Stimulated activated effector memory CD8-positive, alpha-beta T cell treated with anti-CD3 and anti-CD28 coated beads, Interleukin-12 subunit alpha, Interleukin-12 subunit beta, amount 100 ng/mL, for 72 hours (primary cell): ENCODE measurements at places on chromosomes 7 and 10.

DNA sequence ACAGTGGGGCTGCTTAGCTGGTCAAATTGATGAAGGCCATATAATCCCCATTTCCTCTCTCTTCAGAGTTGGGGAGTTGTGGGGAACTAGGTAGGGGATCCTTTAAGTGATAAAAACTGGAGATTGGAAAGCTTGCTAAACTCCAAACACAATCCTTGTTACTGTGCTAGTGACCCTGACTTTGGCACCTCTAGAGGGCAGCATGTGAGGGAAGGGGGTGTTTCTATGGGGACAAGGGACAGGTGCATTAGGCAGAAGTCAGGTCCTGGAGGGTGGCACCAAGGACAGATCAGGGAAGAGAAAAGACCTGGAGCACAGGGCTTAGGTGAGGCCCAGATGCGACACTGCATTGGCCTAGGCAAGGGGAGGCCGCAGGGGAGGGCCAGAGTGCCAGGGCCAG lies 66.9 kb downstream of the CDHR3 start:
- DNase-seq = no peak

- no peak for DNase-seq
Measured at GRCh38 chr10:95312257-95312656, 21.5 kb upstream of the PDLIM1 start.

DNA sequence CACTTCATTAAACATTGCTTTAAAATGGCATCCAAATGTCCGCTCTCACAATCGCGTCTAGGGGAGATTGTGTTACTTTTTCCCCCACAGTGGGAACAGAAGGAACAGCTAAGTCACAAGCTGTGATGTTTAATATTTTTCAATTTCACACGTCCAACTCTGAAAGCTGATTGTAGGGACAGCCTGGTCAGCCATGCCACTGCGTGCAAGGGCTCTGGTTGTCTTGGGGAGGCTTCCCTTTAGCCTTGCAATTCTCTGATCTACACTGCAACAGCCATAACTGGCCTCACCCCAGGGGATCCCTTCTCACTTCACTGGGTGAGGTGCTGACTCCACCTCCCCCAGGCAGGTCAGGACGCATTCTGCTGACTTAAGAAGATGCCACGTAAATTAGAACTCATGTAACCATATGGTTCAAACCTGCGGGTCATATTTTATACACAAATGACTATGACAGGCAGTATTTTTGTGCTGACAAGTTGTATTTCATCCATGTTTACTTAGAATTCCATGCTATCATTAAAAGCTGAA lies 425.2 kb upstream of the NFE2L3 start:
- DNase-seq = no peak

GRCh38 chr10:35384265-35384868 lies 48.1 kb downstream of the CCNY start:
- no peak for DNase-seq

GRCh38 chr7:713488-714230 lies 12.8 kb upstream of the DNAAF5 start:
- DNase-seq = no peak

DNA sequence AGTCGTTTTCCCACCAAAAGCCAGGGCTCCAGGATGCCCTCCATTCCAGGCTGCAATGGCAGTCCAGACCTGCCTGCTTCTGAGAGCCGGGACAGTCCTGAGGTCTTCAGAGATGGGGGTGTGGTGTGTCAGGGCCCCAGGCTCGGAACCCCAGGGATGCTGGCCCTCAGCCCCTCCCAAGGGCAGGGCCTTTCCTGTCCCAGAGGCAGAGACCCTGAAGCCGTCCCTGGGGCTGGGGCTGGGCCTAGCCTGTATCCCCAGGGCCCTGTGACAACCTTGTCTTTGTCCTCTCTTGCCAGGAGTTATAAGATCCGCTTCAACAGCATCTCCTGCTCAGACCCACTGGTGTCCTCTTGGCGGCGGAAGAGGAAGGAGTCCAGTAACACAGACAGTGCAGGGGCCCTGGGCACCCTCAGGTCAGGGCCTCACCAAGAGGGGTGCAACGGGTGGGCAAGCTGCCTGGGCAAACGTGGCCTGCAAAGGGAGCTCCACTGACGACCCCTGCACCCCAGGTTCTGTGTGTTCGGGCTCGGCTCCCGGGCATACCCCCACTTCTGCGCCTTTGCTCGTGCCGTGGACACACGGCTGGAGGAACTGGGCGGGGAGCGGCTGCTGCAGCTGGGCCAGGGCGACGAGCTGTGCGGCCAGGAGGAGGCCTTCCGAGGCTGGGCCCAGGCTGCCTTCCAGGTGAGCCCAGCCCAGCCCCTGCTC lies 15.9 kb downstream of the NOS3 start:
- no peak for DNase-seq

GRCh38 chr10:61098966-61099365 lies 155.0 kb upstream of the RHOBTB1 start:
- DNase-seq = no peak

- DNase-seq = no peak
Measured at GRCh38 chr10:93346108-93346507, 136.0 kb downstream of the MYOF start.

GRCh38 chr10:119737823-119738222 lies 12.0 kb downstream of the INPP5F start:
- no peak for DNase-seq

DNA sequence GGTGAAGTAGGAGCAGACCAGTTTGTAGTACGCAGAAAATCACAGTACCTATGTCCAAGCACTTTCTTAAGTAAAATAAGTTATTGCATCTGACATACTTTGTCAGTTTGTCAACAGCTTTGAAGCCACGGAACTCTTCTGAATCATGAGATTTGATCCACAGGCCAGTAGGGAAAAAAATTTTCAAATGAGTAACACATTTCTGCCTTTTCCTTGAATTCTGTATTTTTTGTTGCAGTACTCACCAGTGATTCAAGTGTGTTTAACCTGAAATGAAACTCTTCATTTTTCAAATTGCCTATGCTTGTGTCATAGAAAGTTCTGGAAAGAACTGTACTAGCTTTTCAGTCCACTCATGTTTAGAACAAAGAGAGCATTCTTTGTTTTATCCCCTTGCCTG lies 337.7 kb downstream of the GATA3 start:
- no peak for DNase-seq

- no peak for DNase-seq
Measured at GRCh38 chr7:77540402-77540822, 3.3 kb downstream of the PTPN12 start.

DNA sequence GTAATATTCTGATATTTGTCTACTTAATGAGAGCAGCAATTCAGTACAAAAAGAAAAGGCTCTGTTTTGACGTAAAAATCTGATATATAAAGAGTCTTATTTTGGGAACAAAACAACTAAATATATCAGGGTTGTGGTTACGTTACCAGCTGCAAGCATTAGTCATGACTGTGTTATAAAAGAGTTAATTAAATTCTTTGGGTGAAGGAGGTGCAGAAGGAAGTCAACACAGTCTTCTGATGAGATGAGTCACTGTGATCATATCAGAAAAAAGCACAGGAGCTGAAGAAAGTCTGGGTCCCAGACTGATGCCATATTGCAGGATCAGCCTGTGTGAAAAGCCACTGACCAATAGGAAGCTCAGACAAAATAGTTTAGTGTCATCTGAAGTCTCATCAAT lies 234.3 kb upstream of the TEX47 start:
- no peak for DNase-seq

GRCh38 chr7:27183682-27184336 lies 1.2 kb downstream of the HOXA11 start:
- DNase-seq = no peak

DNA sequence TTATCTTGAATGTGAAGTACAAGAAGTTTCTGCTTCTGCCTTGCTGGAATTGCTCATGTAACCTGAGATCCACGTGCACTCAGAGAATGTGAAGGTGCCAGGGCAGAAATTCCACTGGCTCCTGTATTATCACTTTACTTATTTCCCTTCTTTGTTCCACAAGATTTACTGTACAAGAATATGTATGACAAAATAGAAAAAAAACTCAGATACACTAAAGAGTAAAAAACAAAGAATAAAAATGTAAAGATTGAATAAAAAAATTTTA lies 43.0 kb downstream of the PLCE1 start:
- DNase-seq = no peak

DNA sequence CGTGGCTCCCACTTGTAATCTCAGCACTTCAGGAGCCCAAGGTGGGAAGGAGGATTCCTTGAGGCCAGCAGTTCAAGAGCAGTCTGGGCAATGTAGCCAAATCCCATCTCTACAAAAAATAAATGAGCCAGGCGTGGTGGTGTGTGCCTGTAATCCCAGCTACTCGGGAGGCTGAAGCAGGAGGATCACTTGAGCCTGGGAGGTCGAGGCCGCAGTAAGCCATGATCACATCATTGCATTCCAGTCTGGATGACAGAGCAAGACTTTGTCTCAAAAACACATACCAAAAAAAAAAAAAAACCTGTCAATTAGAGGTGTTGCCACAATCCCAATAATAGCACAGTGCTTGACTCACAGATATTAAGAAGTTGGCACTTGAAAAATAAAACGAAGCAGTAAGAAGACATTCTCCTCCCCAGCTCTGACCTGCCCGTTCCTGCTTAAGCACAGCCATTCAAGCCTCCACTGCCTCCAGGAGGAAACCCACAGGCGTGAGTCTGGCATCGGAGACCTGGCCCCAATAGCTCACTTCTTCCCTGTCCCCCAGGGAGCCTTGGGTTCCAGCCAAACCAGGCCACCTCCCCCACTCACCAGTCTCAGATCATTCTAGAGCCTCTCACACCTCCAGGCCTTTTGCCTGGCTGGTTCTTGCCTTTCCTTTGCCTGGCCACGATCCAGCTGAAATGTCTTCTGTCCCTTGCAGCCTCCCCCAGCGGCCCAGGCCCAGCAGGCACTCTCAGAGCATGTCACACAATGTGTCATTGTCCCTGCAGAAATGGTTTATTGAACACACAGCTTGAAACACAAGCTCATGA lies 45.3 kb upstream of the GTF2I start:
- no peak for DNase-seq

DNA sequence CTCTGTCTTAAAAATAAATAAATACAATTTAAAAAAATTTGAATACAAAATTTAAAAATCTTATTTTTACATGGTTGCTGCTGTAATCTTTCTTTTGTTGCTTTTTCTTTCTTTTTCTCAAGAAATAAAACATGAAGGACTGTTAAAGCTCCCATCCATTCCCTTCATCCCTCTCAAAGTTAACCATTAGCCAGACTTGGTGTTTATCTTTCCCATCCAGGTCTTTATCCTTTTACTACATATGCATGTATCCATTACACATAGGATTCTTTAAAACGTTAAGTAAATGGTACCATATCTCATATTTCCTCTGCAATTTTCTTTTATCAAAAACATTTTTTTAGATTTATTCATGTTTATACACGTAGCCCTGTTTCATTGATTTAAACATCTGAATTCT lies 70.1 kb downstream of the CREB3L2 start:
- DNase-seq = no peak

DNA sequence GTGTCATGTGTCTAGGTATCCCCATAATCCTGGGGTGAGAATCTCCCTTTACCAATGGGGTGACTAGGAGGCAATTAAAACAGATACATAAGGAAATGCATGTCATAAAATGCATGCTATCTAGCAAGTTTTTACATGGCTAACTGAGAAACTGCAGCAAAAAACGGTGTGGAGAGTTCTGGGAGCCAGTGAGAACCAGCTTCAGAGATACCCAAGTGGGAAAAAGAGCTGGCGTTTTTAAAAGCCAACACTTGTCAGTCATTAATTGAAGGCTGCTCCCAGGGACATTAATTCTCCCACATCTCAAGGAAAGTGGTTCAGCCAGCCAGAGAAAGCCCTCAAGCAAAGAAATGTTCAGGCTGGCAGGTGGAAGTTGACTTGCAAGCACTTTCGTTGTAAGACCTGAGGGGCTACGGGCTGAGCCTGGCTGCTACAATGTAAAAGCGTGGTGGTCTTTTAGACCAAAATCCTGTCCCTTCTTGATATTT lies 28.1 kb downstream of the ST8SIA6 start:
- DNase-seq = no peak

- no peak for DNase-seq
Measured at GRCh38 chr10:44906486-44906885, 4.7 kb upstream of the TMEM72 start.

DNA sequence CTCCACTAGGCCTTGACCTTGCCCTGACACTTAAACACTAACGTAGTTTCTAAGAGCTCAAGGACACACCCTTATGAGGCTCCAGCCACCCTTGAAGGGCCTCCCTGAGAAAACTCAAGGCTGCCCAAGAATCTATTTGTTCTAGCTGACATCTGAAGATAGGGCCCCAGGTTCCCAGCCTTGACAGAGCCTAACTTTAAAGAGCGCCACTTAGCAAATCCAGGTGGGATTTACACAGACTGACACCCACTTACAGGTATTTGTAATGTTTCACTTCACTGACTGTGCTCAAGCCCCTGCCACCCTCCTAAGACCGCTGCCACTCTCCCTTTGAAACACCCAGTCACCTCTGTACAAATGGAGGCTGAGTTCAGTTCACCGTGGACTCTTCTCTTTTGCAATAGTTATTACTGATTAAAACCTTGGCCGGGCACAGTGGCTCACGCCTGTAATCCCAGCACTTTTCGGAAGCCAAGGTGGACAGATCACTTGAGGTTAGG lies 90.4 kb downstream of the SVOPL start:
- DNase-seq = no peak

DNA sequence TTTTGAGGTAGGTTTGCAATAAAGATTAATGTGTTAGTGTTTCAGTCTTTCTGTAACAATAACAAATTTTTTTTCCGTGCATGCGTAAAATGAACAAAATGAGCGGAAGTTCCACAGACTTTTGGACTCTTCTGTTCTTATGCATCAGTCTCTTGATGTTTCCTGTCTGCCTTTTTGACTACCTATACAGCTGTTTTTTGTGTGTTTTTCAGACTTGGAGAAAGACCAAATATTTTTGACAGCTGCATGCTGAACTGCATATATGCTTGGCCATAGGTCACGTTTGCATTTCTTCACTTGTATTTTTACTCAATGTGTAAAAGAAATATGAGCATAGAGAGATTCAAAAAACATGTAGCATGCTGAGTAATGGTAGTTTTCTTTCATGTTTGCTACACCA lies 119.3 kb downstream of the BBS9 start:
- DNase-seq = no peak

DNA sequence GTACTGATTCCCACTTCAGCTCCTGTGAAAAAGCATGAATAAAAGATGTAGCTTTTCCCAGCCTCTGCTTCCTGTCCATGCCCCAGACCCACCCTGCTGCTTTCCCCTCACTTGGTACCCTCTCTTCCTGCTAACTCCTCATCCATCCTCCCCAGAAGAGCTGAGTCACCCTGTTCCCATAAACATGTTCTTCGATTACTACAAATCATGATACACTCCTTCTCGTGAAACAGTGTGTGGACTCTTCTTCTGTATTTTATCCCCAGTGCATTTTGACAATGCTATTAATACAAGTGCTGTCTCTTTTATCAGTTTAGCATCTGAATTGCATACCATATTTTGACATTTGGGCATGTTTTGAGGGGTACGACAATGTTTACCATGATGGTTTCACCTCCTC lies 45.8 kb upstream of the SORBS1 start:
- no peak for DNase-seq

DNA sequence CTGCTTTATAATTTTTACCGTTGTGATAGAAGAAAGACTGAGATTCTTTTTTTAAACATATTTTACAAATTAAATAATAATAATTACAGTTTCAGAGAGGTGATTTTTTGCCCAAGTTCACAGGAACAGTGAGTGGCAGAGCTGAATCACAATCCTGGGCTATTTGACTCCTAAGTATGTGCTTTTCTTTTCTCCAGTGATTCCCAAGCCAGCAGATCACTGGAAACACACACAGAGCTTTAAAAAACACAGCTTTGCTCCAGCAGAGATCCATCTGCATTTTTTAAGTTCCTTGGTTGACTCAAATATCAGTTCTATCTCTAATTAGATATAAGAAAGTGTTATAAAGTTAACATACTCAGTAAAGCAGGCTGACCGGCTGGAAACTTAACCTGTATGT lies 69.0 kb downstream of the AHR start:
- no peak for DNase-seq

GRCh38 chr10:78914502-78915189 lies 154.1 kb upstream of the ZMIZ1 start:
- DNase-seq = no peak
